AG08396 (cell line): ENCODE measurements at places on chromosomes 4 and X.

DNA sequence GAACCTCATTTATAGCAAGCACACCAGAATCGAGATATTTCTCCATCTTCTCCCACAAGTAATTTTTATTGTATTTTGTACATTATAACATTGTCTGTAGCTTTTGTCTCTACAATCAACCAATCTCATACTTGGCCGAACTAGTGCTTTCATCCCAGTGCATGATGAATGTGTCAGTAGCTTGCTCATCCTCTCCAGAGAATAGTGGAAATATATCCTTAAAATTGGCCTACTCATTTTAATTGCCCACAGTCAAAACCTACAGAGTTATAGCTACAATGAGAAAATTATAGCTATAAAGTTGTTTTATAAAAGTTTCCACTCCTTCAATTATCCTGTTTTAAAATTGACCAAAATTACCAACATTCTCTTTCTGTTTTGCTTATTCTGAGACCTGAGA, 103.8 kb downstream of the MAPK10 start:
- no peak for DNase-seq

GRCh38 chrX:136779346-136779781, 1.4 kb downstream of the ARHGEF6 start:
- DNase-seq = no peak

- no peak for DNase-seq
Observed at GRCh38 chr4:3293401-3294391, 875 bp downstream of the RGS12 start.

- DNase-seq = no peak
Observed at GRCh38 chr4:37219242-37219641, 25.3 kb upstream of the NWD2 start.

DNA sequence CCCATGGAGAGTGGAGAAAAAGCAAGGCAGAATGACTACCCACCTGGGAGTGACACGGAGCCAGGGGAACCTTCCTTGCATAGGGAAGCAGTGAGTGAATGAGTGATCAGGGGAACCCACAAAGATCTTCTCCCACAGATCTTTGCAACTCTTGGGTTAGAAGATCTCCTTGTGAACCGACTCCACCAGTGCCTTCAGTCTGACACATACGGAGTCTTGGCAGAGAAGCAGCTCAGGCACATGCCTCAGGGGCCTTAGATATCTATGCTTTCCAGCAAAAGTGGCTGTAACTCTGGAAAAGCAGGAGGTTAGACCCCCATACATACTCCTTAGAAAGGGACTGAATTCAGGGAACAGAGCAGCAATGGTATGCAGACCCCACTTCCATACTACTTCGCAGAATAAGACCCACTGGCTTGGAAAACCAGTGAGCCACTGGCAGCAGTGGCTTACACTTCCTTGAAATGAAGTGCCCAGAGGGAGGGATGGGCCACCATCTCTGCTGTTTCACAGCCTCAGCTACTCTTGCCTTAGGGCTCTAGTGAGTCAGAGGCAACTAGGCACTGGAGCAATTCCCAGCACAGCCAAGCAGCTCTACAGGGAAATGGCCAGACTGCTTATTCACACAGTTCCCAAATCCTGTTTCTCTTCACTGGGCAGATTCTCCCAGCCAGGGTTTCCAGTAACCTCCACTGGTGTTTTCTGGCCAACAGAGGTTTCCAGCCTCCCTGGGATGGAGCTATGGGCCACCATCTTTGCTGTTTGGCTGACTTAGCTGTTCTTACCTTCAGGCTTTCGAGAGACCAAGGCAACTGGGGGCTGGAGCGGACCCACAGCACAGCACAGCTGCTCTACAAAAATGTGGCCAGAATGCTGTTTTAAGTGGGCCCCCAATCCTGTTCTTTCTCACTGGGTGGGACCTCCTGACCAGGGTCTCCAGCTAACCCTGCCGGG, 82.8 kb upstream of the TCEAL2 start:
- no peak for DNase-seq

GRCh38 chr4:2469192-2469984, 482 bp downstream of the RNF4 start:
- peak; percentile 71 for DNase-seq

DNA sequence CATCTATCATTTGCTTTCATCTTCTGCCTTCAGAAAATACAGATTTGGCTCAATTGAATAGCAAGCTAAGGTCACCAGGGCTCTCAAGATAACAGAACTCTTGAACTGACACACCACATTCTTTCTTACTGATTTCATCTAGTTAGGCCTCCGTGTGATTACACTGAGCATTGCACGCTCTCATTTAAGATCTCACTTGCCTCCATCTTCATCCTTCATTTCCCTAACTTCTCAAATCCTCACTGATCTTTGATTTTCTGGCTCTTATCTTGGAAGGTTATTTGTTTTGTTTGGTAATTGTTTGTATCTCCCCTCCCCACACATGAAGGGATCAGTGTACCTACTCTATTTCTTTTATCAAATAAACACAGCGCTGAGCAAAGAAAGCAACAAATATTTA, 47.7 kb downstream of the MANBA start:
- peak; percentile 57 for DNase-seq

GRCh38 chrX:105610411-105610810, 211.9 kb upstream of the NRK start:
- no peak for DNase-seq

GRCh38 chr4:94653984-94654609, 103.7 kb upstream of the BMPR1B start:
- no peak for DNase-seq

- no peak for DNase-seq
Observed at GRCh38 chrX:115030625-115031024, 13.2 kb upstream of the IL13RA2 start.

GRCh38 chr4:85496126-85496849, 21.3 kb downstream of the ARHGAP24 start:
- DNase-seq = no peak

DNA sequence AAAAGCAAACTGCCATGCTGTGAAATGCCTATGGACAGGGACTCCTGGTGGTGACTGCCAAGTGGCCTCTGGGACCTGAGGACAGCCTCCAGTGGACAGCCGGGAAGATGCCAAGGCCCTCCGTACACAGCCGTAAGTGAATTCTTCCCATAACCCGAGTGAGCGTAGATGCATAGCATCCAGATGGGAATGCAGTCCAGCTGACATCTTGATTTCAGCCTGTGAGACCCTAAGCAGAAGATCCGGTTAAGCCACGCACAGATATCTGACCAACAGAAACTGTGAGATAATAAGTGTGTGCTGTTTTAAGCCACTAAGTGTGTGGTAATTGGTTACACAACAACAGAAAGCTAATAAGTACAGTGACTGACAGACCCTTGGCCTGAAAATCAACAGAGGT, 55.9 kb downstream of the TMEM156 start:
- DNase-seq = no peak

DNA sequence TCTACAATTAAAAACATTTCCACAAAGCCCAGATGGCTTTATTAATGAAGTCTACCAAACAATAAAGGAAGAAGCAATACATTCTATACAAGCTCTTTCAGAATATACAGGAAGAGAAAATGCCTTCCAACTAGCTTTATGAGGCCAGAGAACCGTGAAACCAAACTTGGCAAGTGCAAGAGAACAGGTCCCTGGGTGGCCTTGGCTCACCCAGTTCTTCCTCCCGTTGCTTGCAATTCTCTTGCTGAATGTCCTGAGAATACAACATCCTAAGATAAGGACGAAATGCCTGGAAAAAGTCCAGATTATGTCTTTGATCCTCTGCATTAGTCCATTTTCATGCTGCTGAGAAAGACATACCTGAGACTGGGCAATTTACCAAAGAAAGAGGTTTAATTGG, 204.9 kb downstream of the MAD2L1 start:
- no peak for DNase-seq
